Stimulated activated naive CD4-positive, alpha-beta T cell treated with Interleukin-2 at 50 U/mL for 16 hours (primary cell): ENCODE measurements at places on chromosomes 12 and 14.

DNA sequence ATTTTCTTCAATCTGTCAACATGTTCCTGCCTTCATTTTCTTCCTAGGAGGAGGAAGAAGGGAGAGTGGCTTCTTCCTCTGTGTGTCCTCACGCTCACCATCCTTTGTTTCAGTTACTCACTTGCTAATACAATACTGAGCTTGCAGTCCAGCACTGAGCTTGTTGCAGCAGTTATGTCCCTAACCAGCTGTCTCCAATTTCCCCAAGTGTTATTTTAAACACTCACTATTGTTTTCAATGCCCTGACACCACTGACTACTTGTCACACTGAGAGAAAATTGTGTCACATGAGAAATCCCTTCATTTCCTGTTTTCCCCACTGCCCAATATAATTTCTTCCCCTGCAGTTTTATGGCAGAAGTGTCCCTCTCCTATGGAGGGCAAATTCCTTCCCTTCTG lies 53.4 kb downstream of the HSD17B6 start:
- DNase-seq: no peak

GRCh38 chr12:169528-170370 lies 44.2 kb downstream of the SLC6A12 start:
- no peak for DNase-seq

DNA sequence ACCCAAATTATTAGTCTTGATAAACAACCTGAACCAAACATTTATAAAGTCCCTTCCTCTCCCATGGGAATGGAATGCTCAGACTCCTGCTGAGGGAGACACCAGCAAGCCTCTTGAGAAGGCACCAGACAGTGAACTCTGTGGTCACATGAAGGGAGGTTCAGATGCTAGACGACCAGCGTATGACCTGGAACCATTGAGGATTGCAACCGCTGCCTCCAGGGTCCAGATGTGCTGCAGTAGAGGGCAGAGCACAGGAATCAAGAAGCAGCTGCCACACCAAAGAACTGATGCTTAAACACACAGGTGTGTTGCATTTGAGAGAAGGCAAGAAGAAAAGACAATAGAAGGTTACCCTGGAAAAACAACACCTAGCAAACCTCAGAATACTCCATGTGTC lies 592.4 kb downstream of the AACS start:
- DNase-seq: no peak

- no peak for DNase-seq
Observed at GRCh38 chr14:66758031-66758613, 250.2 kb downstream of the GPHN start.

DNA sequence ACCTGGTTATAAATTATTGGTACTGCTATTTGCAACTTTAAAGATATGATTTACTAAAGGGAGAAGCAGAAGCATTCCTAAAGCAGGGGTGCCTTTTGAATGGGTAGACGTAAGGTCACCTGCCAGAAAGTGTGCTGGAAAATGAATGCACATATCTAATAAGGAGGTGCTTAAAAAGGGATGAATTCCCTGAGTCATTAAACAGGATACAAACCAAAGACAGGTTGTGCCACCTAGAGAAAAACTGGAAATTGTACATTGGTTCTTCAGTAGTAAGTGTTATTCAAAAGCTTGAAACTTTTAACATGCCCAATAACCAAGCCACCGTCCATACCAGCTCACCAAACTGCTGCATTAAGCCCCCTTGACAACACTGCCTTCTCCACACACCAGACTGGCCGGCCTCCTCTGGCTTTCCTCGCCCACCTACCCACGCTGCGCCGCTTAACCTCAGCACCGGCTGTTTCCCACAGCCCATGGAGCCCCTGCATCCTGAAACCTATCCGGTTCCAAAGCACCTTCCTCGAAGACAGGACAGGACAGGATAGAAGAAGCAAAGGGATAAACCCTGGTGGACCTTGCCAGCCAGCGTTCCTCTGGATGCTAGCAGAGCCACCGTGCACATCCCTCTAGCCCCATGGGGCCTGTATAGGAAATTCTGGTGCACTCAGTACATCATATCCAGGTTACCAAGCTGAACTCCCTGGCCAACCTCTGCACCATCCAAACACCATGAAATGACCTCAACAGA lies 201.5 kb upstream of the CAND1 start:
- no peak for DNase-seq

DNA sequence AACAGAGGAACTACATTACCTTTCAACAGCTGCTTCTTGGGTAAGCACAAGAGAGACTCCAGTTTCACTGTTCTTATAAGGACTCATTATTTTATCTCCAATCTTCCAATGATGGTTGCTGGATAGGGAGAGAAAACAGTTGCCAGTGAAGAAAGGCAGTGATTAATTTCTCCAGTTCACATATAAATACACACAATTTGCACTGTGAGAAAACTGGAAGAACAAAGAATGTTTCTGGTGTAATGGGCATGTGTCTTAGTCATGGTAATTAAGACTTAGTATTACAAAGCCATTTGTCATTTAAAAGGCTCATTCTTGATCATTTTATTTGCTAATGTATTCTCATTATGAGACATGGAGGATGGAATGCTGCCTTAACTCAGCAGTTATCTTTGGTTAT lies 78.0 kb upstream of the FAR2 start:
- DNase-seq: no peak

GRCh38 chr12:124684971-124685688 lies 117.7 kb upstream of the NCOR2 start:
- no peak for DNase-seq

DNA sequence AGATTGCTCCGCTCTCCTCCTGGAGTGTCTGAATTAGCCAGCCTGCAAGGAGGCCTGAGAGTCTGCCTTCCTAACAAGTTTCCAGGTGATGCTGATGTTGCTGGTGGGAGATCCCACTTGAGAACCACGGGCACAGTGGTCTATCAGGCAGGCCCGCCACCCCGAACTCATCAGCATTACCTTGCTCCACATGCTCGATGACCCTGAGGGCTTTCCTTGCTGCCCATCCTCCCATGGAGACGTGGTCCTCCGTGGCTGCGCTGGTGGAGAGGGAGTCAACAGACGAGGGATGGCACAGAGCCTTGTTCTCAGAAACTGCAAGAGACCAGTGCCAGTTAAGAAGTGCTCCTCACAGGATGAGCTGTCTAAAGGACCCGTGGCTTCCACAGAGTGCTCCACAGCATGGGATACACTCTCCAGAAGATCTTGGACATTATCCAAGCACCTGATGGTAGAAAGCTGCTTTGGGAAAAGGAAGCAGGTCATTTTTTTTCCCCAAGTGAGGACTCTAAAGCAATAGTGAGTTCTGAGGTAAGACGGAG lies 18.3 kb downstream of the HAL start:
- no peak for DNase-seq

GRCh38 chr14:22510527-22511110 lies 78.4 kb downstream of the DAD1 start:
- no peak for DNase-seq

DNA sequence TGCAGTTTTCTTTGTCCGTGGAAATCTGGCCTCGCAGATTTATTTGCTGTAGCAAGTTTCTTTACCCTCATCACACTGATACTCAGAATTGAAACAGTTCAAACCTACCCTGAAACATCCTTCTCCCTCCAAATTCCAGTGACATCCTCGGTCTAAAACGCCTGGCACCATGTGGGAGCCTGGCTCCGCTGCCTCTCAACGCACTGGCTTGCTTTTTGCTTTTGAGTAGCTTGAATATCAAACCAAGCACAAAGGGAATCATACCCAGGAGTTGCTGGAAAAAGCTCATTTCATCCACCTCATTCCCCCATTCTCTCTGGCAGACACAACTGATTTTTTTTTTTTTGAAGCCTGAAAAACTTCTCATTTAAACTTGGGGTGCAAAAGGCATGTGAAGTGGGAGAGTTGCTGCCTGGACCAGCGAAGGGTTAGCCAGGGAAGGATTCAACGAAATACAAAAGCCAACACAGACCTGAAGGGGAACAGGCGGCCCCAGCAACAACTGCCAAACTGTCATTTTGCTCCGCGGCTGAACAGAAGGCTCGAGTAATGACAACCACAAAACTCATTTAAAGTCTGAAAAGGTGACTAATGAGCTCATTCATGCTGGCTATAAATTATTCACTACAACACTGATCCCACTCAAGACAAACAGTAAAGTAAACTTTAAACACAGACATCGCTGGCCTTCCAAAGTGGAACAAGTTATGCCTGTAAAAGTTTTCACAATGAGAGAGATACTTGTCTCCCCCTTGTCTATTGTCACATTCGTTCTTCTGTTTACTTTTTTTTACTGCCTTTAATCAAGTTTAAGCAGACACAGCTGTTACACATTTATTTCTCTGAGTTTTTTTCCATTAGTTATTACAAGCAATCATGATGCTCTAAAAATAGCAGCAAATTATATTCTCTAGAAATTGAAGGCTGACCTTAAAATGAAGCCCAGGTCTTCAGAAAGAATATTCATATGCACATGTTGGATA lies 12.5 kb upstream of the FOXN3 start:
- DNase-seq: peak; percentile 63

DNA sequence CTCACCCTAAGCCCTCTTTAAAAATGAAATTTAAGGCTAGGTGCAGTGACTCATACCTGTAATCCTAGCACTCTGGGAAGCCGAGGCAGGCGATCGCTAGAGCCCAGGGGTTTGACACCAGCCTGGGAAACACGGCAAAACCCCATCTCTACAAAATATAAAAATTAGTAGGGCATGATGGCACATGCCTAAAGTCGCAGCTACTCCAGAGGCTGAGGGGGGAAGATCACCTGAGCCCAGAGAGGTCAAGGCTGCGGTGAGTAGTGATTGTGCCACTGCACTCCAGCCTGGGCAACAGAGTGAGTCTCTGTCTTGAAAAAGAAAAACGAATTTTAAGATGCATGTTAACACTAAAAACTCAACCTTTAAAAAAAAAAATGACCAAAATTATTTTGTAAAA lies 12.7 kb downstream of the GNPNAT1 start:
- DNase-seq: no peak

- no peak for DNase-seq
Observed at GRCh38 chr12:122106843-122107242, 28.3 kb downstream of the MLXIP start.

DNA sequence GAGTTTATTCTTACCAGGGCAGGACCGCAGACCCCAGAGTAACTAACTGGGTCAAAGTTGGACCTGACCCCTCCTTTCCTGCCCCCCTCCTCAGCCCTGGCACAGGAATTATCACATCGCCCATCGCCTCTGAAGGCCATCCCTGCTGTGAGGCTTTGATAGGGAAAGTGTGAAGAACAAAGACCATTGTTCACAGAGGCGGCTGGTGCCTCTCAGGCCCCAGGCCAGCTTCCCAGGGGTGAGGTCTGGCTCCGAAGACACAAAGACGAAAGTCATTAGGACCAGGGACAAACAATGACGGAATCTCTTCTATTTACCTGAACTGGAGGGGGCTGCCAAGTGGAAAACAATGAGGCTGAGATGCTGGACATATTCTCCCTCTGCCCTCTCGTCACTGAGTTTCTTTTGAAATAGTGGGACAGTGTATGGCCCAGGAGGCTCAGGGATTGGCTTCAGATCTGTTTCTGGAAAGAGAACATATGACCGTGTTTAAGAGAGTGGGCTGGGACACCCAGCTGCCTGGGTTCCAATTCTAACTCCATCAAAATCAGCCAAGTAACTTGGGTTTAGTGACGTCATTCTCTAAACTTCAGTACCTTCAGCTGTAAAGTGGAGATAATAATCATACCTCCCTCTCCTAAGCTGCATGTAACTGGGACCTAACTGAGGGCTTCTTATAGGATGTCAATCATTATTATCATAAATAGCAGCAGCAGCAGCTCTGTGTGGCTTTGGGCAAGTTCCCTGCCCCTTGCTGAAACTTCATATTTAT lies 769.4 kb downstream of the MED13L start:
- DNase-seq: no peak

DNA sequence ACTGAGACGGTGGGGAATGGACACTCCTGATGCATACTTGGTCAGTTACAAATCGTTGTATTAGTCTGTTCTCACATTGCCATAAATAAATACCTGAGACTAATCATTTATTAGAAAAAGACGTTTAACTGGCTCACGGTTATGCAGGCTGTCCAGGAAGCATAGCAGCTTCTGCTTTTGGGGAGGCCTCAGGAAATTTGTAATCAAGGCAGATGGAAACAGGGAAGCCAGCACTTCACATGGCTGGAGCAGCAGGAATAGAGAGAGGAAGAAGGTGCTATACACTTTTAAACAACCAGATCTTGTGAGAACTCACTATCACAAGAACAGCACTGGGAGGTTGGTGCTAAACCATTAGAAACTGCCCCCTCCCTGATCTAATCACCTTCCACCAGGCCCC lies 418.2 kb downstream of the FLRT2 start:
- DNase-seq: no peak

DNA sequence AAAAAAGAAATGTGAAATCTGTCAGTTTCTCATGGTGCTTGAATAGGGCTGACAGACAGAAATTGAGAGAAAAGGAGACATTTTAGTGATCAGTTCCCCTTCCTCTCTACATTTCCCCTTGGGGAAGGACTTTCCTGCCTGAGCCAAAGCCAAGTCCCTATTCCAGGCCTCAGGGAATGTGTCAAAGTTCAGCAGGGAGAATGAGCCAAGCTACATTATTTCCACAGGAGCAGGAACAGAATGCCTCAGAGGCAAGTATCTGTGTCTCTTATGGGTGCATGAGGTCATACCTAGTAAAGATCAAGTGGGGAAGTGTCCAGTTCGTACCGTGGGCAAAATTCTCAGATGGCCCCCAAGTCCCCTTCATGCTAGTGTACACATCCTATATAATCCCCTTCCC lies 68.6 kb downstream of the IQSEC3 start:
- DNase-seq: no peak

GRCh38 chr12:106845902-106846301 lies 71.4 kb downstream of the RIC8B start:
- DNase-seq: no peak

- DNase-seq: no peak
Observed at GRCh38 chr14:68692216-68692615, 100.7 kb downstream of the ZFP36L1 start.

DNA sequence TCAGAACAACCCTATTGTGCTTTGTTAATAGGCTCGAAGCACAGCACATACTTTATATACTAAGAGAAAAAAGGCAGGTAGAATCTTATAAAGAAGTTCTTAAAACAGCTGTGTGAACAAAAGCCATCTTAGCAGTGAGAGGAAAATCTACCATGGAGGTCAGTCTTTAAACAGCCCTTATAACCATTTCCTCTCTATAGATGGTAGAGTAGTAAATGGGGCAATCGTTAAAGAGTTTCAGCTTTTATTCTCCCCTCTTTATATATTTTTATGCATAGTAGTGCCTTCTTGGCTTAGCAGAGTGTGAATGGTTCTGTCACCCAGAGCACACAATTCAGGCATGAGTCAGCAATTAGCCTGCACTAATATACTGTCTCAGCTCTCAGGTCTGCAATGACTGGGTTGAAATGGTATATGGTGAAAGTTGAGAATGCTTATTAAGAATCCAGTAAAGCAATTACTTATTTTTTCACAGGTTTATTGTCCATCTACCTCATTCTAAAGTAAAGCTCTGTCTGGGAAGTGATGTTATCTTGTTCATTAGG lies 305.0 kb downstream of the NELL2 start:
- no peak for DNase-seq

GRCh38 chr12:108268397-108268796 lies 70.7 kb downstream of the CMKLR1 start:
- no peak for DNase-seq

DNA sequence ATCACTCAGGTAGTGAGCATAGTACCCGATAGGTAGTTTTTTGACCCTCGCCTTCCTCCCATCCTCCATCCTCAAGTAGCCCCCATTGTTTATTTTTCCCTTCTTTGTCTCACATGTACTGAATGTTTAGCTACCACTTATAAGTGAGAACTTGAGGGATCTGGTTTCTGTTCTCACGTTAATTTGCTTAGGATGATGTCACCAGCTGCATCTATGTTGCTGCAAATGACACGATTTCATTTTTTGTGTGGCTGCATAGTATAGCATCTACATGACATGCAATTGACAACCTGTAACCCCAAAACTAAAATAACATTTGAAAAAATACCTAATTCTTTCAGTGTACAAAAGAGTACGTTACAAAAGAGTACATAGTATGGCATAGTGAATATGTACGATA lies 254.0 kb upstream of the NOVA1 start:
- DNase-seq: no peak
